ENCODE measurements at places on chromosomes 11 and 22.

DNA sequence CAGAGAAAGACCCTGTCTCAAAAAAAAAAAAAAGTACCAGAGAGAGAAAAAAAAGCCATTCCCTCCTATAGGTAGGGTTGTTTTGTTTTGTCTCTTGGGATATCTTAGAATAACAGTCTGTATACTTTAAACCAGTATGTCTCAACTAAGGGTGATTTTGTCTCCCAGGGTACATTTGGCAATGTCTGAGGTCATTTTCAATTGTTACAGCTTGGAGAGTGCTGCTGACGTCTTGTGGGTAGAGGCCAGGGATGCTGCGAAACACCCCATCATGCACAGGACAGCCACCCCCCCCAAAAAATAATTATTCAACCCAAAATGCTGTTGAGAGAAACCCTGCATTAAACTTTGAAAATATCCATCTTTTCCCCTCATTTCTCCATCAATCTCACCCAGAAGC is 56.1 kb upstream of the CRTAM start:
- no peak for DNase-seq

- no peak for DNase-seq
These were observed 51.0 kb downstream of the PPFIBP2 start for GRCh38 chr11:7564803-7565202.

DNA sequence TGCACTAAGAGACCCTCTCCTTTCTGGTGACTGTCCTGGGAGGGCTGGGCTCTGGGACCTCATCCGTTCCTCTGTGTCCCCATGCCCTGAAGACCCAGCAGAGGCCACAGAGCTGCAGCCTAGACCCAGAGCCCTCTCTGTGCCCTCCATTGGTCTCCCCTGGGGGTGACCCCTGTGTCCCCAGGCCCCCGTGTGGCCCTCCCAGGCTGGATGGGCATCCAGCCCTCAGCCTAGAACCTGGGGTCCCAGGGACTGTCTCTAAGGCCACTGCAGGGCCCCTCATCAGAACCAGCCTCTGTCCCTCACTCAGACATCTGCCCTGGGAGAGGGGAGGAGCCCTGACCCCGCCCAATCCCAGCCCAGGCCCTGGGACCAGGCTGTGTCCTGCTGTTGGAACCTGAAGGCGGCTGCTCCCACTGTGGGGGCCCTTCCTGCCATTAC is 5.7 kb downstream of the IGLL1 start:
- no peak for DNase-seq

- no peak for DNase-seq
These were observed 251.4 kb downstream of the BLID start for GRCh38 chr11:121864660-121865059.

GRCh38 chr11:119892311-119892808 is 163.4 kb upstream of the NECTIN1 start:
- DNase-seq = no peak

DNA sequence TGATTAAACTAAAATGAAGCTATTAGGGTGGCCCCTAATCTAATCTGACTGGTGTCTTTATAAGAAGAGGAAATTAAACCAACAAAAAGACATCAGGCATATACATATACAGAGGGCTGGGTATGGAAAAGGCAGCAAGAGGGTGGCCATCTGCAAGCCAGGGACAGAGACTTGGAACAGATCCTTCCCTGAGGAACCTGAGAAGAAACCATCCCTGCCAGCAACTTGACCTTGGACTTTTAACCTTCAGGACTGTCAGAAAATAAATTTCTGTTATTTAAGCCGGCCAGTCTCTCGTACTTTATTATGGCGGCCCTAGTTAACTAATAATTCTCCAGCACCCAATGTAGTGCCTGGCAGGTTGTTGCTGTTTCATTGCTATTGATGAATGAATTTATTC is 361.5 kb upstream of the PDGFD start:
- no peak for DNase-seq

DNA sequence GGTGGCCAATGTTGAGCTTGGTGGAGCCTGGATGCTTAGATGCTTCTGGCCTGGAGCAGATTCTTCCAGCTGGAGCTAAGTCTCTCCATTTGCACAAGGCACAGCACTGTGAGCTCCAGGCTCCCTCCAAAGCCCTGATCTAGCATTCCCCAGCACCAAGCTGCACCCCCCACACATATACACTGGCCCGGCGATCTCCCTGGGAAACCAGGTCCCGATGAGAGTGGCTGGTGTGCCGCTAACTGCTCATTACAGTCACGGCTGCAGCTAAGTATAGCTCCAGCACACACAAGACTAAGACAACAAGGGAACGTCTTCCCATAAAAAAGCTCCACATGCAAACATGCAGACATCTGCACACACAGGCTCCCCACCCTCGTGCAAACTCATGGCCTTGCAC is 17.6 kb downstream of the KCNC1 start:
- no peak for DNase-seq

- no peak for DNase-seq
These were observed 11.0 kb upstream of the PLAAT2 start for GRCh38 chr11:63573881-63574855.

GRCh38 chr11:36870361-36870760 is 272.3 kb upstream of the RAG2 start:
- DNase-seq = no peak

- no peak for DNase-seq
These were observed 104.6 kb upstream of the SORL1-AS1 start for GRCh38 chr11:121557348-121557747.

DNA sequence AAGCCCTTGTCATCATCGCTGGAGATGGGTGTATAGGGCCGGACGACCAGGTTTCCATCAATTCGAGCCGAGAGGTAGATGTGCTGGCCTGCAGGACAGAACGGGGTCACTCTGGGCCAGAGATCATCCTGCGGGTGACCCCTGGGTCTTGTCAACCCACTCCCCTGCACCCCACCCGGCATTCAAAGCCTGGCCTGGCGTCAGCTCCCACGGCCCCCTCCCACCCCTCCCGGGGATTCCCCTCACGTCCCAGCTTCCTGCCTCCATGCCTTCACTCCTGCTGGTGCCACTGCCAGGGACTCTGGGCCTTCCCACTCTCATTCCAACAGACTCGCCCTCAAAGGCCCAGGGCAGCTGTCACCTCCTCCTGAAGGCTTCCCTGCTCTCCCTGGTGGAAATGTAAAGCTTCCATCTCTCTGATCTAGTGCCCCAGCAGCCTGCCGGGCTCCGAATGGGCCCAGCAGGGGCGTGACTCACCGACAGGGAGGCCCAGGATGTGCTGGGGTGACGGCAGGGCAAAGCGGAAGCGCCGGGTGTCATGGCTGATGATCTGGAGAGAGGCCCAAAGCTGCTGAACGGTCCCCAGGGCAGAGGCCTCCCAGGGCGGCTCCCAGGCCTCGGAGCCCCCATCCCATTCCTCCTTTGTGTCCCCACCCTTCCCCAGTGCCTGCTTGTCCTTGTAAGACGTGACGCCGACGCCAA is 9.3 kb downstream of the ATP5MGL start:
- DNase-seq = no peak

DNA sequence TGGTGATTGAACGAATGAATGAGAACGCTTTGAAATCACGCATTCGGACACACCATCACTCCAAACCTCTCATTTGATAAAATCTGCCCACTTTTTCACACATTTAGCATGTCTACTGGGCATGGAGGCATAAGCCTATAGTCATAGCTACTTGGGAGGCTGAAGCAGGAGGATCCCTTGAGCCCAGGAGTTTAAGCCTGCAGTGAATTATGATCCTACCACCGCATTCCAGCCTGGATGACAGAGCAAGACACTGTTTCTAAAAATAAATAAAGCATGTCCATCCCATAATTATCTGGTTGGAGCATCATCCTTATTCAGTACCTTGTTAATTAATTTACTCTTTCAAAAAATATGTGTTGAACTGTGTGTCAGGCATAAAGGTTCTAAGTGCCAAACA is 3.3 kb upstream of the PICALM start:
- no peak for DNase-seq
